Mesenteric fat pad (tissue), 1 donor: ENCODE measurements at places on chromosomes 1 and 21.

GRCh38 chr1:66239834-66240233 lies 294.1 kb upstream of the SGIP1 start:
- no peak for DNase-seq

GRCh38 chr21:45361033-45361997 lies 43.6 kb upstream of the COL18A1 start:
- DNase-seq: no peak

DNA sequence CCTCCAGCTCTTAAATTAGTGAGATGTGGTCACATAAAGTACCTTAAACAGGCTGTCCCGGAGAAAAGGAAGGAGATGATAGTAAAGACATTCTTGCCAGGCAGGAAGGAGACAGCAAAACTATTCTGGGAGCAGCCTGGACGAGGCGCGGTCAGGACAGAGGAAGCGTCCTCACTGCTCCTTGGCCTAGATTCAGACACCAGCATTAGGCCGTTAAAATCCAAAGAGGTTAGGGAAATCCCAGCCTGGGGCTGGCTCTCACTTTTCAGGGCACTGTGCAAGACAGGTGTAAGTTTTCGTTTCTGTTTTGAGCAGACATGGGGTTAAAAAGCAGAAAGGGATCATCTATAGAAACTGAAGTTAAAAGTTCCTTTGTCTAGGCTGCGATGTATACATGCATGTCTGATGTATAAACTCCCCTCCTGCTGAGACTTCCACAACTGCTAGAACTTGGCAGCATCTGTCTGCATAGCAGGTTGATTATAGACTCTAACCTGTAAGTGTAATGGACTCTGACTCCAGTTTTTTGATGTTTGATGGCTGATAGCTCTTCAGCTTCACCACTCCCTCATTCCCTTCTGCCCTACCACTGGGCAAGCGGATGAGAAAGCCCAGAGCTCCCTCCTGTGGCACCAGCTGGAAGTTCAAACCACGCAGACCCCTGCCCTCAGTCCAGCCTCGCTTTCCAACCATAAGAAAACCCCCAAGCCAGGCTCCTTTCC lies 21.5 kb downstream of the STPG1 start:
- DNase-seq: no peak

GRCh38 chr1:197268012-197268411 lies at the start of gene CRB1:
CRB1 (plus strand) TSS chr1:197268252; CDS start chr1:197268413, 161 bp downstream.
- no peak for DNase-seq

- DNase-seq: no peak
Observed at GRCh38 chr1:58572690-58573089, 4.4 kb downstream of the TACSTD2 start.

DNA sequence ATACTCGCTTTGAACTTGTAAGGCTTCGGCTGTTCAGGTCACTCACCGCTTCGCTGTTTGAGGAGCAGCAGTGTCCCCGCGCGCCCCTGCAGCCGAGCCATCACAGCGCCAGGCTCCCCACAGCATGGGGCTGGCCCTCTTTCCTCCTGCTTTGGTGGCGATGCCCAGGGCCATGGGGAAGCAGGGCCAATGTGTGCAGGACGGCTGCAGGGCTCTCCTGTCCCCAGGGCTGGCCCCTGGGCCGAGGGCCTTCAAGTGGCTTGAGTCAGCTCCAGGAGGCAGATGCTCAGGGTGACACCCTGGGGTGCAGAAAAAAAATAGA lies 38.5 kb upstream of the TRAPPC10 start:
- no peak for DNase-seq

DNA sequence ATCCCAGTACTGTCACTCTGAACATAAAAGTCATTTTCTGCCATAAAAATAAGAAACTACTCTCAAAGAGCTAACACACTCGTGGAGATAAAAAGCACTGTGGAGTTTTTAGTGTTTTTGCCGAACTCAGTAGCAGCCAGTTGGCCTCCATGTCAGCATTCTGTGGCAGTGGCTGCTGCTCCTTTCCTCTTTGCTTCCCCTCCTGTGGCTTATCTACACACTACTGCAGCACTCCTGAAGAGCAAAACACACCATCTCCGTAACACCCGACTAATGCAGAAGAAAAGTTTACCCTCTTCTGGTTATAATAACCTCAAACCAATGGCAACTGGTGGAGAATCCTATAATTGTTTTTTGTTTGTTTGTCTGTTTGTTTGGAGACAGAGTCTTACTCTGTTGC lies 44.9 kb downstream of the RAB3GAP2 start:
- no peak for DNase-seq
